Stimulated activated CD8-positive, alpha-beta memory T cell treated with anti-CD3 and anti-CD28 coated beads, Interleukin-7, amount 100 ng/mL, for 4 hours (primary cell): ENCODE measurements at places on chromosomes 13 and 19.

DNA sequence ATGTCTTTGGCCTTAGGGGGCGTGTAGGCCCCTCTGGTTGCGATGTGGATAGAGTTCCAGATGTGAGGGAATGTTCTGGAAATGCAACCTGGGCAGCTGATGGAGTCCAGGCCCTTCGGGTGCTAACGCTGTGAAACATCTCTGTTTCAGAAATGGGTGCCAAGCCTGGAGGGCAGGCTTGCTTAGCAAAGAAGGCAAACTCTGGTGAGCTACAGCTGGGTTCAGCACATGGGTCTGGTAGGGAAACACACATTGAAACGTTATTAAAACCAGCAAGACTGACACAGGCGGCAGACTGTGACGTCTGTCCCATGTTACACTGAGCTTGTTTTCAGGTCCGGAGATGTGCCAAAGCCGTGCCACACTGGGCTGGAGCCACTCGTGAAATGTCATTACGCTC is 8.6 kb upstream of the CDC16 start:
- no peak for DNase-seq

DNA sequence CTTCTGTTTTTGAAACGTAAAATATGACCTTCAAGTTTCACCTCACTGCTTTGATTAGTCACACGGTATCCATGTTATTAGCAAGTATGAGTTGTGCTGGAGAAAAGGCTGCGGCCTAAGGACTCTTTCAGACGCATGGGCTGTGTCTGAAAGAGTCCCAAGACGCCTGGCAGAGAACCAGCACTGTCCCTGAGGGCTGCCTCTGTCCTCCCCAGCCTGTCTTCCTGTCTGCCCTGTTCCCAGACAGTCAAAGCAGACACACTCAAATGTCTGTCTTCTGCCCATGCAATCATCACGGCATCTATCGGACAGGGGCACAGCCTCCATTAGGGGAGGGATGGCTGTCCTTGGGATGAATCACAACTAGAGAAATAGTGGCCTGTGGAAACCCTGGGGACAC is 65.5 kb downstream of the DPY19L3 start:
- DNase-seq: no peak

- no peak for DNase-seq
These were observed 6.0 kb downstream of the GPI start for GRCh38 chr19:34370983-34371382.

DNA sequence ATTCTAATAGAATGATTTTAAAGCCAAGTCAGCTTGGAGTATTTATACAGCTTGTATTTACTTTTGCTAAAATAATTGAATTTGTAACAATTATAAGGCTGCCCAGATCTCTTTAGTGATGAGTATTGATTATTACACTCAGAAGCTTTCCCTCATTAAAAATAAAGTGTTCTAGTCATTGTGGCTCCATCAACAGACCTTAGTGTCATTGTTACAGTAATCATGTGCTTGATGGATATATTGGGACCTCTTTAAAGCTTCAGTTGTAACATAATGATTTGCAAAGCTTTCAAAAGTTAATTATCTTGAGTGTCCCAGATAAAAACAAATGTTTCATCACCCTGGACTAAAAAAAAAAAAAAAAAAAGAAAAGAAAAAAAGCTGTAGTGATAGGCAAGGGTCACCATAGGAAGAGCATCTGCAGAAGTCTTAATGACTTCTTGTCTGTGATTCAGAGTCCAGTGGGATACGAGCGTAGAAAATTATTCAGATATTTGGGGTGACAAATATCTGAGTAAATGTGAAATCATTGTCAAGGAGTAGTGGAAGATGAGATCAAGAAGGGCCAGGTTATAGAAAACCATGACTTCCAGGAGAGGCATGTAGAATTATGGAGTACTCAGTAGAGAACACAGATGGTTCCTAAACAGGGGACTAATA is 369.6 kb downstream of the DCT start:
- DNase-seq: no peak

- DNase-seq: peak; percentile 56
These were observed 1.8 kb upstream of the SPRY2 start for GRCh38 chr13:80342471-80343371.

- no peak for DNase-seq
These were observed 7.4 kb upstream of the KLHL26 start for GRCh38 chr19:18629166-18630088.

GRCh38 chr13:112132619-112133018 is 65.7 kb downstream of the SOX1 start:
- DNase-seq: no peak

GRCh38 chr13:102117175-102117831 is 284.5 kb downstream of the FGF14 start:
- no peak for DNase-seq

DNA sequence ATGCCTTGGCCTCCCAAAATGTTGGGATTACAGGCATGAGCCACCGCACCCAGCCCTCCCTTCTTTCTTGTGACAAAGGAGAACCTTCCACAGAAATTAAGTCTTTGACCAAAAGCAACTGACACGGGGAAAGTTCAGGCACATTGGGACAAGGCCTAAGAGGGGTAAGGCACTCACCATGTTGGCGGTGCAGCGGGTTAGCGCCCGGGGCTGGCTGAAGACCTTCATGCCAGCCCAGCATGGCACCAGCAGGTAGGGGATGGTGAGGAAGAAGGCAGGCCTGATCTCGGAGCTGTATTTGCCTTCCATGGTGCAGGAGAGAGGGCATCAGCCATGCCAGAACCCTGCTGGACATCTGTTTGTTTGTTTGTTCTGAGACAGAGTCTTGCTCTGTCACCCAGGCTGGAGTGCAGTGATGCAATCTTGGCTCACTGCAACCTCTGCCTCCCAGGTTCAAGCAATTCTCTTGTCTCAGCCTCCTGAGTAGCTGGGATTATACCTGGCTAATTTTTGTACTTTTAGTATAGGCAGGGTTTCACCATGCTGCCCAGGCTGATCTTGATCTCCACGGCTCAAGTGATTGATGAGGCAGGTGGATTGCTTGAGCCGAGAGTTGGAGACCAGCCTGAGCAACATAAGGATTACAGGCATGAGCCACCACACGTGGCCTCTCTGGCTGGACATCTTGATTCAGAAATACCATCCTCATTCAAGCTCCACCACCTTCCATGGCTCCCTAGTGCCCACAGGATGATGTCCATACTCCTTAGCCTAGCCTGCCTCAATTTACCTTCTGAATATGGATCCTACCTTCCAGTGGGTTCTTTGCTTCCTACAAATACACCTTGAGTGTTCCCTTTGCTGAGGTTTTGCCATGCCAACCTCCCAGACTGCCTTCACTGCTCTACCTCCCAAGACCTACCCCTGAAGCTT is 4.4 kb downstream of the TM6SF2 start:
- no peak for DNase-seq

DNA sequence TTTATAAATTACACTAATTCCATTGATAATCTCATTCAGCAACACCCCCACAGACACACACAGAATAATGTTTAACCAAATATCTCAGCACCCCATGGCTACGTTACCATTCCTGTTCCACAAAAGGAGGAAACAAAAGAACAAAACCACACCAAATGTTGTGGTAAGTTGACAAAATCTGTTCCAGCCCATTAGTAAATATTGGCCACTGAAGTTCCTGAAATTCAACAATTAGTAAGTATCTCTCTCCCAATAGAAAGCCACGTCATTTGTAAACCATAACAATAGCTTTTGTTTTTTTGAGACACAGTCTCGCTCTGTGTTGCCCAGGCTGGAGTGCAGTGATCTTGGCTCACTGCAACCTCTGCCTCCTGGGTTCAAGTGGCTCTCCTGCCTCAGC is 2.3 kb upstream of the FCAR start:
- DNase-seq: no peak

DNA sequence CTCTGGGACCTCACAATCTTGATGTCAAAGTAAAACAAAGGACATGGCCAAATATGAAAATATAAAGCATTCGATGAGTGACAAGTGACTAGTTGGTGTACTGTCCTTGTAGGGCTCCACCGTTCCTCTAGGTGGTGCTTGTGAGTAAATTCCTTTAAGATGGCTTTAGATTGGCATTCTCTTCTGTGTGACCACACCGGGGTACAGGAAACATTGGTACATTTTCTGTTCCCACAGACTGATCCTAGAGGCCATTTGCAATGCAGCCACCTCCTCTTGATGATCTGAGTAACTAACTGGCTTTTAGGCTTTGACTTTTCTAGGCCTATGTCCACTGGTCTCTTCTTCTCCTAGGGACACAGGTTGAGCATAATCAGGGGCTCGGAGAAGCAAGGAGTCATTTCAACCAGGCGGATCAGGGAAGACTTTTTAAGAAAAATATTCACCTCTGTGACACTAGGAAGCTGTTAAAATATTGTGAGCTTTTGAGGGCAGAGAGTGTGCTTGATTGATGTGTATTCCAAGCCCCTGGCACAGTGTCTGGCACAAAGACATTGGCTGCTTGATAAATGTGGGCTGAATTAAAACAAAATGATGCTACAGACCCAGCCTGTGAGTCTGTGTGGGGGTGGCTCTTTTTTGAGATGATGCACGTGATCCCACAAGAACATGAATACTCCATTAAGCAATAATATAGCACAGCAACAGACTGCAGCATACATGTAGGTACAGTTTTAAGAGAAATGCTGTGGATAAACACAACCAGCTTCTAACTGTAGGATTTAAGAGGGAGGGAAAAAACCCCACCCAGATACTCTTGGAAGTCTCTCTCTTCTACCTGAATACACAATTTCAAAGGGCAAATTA is 21.0 kb downstream of the EPSTI1 start:
- peak; percentile 18 for DNase-seq

DNA sequence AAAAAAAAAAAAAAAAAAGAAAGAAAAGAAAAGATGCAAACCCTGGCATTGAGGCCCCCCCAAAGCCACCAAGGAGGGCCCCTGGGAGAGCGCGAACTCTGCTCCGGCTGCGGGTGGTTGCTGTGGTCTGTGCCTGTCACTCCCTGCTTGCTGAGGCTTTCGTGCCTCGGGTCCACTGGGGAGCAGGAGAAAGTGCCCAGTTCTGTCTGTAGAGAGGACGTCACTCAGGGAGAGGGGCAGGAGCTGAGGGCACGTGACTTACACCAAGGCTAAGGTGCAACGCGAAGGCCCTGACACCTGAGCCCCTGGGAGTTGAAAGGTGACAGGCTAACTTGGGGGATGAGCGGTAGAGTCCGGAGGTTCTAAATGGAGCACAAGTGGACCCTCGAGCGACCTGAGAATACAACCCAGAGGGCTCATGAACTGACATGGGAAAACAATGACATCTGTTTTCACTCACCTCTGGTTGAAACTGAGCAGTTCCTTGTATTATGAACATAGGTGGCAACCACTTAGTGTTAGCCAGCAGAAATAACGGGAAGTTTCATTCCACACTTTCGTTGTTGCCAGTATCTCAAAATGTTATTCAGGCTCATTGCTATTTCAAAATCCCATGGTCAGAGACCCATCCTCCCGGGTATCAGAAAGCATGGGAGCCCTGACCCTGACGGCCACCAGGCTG is 69.2 kb upstream of the TM9SF2 start:
- no peak for DNase-seq

DNA sequence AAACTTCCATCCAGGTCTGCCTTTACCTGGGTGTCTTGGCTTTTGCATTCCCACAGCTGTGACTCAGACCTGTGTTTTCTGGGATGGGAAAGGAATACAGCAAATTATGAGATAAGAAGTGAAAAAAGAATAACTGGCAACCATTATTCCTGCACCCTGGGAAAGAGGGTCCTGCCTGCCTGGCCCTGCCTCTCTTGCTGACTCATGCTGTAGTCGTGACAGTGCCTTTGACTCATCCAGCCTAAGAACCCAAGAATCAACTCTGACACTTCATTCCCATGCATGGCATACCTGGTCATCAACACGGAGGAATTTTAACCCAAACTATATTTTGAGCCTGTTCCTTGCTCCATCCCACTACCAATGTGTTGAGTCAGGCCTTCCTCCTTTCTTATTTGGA is 185.4 kb upstream of the SERP2 start:
- DNase-seq: no peak

GRCh38 chr19:48618278-48618915 is 581 bp downstream of the RPL18 start:
- DNase-seq: no peak

- DNase-seq: no peak
These were observed 56.8 kb downstream of the TNFSF13B start for GRCh38 chr13:108326309-108326708.

- no peak for DNase-seq
These were observed 7.3 kb downstream of the POLR2E start for GRCh38 chr19:1087813-1088415.

DNA sequence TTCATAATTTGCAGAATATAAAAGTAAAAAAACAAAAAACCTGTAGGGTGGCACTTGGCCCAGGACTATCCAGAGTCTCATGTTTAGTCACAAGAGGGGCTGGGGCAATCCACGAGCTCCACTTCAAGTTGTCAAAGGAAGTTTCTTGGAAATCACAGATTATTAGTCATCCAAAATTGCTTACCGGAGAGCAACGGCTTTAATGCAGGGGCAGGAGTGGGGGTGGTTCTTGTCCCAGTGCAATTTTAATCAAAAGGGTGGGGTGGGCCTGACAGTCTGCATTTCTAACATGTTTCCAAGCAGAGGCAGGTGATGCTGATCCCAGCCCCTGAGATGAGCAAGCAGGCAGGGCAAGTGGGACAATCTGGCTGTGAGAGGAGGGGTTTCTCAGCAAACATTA is 233.9 kb downstream of the ABCC4 start:
- no peak for DNase-seq

GRCh38 chr19:19655641-19656343 is 7.7 kb downstream of the ATP13A1 start:
- no peak for DNase-seq
